ENCODE measurements at places on chromosomes 5 and 9.

DNA sequence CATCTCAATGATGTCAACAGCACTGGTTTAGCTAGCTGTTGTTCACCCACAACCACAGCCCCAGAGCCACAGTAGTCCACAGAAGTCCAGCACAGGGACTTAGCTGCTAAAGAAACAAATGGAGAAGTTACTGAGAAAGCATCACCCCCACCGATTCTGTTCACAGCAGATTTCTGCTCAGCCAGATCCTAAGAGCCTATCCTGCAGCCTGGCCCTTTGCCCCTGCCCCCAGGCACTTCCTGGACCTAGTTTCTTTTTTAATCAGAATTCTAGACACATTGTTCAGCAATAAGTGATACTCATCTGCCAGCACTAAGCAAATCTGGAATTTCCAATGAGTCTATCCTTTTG, 7.4 kb downstream of the B4GALT1 start:
- no peak for DNase-seq

DNA sequence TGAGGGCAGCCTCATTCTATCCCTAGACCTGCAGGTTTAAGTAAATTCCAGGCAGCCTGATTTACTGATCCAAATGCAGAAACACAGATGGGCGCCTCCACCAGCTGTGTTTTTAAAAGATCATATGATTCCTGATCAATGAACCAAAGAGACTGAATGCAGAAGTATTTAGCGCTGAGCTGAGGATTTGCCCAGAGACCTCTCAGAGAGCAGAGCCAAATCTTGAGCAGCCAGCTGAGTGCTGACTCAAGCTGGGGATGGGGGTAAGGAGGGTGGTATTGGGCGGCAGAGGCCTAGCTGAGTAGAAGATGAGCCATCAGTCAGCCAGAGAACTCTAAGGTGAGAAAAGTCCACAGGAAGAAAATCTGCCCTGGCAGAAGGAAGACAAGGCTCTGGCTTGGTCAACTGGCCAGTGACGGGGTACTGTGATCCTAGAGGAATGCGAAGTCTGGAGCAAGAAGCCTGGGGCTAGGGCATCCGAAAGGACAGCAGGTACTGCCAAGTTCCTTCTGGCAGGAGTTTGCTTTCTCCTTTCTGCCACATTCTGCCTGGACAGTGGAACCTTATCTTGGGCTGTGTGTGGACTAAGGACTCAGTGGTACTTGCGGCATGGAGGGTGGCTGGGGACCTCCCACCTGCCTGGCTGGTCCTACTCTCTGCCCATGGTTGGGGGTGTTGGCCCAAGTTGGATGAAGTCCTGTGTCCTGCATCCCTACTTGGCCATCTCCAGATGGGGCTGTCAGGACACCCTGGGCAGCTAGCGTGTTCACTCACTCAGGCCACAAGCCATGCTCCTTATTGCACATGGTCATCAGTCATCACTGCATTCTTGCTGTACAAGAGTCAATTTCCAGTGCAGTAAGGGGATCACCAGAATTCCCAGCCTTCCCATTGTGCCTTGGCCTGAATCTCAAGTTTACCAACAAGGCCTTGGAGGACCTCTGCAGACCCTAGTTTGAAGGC, 34.5 kb upstream of the CDKN2AIPNL start:
- no peak for DNase-seq

DNA sequence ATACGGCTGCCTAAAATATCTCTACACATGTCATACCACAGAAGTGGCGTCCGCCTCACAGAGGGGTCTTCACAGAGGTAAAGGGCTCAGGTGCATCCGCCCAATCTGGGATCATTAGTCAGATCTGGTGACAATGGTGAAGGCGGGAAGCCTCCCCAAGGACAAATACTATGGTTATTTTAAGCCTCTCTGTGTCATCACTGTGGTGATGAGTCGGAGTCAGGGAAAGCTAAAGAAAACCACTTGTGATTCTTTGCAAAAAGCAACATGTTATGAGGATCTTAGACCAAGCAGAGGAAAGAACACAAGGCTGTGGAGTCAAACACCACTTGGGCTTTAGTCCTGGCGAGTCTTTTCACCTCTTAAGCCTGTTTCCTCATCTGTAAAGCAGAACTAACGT, 190.4 kb downstream of the DRD1 start:
- DNase-seq = no peak

DNA sequence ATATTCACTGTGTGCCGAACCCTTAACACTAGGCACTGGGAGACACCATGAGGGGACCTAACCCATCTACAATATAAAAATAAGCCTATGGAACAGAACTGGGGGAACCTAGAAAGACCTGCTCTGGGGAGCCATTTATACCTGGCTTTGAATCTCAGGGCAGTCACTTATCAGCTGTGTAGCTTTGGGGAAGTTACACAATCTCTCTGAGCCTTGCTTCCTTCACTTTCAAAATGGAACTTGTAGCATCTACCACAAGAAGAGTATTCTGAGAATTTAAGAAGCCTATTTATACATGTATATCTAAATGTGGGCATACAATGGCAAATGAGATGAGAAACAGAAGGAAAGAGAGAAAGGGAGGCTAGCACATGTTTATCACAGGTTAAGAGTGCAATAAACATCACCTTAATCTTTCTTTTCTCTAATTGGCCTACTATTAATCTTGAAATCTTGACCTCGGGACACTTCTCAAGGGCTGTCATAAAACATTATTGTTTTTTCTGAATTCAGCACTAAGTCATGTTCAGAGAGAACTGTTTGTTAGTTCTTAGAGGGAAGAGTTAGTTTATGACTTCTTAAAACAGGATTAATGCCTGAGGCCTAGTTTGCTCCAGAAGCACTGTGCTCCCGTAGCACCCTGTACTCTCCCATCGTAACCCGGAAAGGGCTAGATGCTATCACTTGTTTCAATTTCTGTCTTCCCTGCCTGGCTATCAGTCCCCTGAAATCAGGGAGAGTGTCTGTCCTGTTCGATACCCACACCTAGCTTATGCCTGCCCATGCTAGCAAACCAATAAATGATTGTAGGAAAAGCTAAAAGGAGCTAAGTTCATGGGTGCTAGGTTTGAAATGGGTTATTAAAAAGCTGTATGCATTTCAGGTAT, 606.4 kb upstream of the CLINT1 start:
- no peak for DNase-seq

DNA sequence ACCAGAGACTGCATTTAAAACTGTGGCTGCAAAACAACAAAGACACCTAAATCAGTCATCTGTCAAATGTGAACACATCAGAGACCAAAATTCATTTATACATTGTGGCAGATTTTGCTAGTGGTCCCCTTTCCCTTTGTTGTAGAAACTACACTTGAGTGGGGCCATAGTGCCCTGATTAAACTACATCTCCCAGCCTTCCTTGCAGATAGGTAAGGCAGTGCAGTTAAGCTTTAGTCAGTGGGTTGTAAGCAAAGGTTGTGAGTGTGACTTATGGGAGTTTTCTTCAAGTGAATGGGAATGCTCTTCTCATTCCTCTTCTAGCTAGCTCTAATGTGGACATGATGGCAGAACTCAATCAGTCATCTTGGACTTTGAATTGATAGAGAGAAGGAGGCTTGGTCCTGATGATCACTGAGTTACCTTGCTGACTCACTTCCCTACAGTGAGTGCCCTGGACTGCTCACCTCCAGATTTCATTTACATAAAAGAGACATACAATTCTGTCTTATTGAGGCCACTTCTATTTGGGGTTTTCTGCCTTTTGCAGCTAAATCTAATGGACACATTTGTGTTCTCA, 35.2 kb upstream of the SPARC start:
- no peak for DNase-seq

- no peak for DNase-seq
Measured at GRCh38 chr5:128927644-128928043, 37.6 kb upstream of the SLC27A6 start.

GRCh38 chr5:147393874-147394672, 115.8 kb downstream of the DPYSL3 start:
- no peak for DNase-seq

DNA sequence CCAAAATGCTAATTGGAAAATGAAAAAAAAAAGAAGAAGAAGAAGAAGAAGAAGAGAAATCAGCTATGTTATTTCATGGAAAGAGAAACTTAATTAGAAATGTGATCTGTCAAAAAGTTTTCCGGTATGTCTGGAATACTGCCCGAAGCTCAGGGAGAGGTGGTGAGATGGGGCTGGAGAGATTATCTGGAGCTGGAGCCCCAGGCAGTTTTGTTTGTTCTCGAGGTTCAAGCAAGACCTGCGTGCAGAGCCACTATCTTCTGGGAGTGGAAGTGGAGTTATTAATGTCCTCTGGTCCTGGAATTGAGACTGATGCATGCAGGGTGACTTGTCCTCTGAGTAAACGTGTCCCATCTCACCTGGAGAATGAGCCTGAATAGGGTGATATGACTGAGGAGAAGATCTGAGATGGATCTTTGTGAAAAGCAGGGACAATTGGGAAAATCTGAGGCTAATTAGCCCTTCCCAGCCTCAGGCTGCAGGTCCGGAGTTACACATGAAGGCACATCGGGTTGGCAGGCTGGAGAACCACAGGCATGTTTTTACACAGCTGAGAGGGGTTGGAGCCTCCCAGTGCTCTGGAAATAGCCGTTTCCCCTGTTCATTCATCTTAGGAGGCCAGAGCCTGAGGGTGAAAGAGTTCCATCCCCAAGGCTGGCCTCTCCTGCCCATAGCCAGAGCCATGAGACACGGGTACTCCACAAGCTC, 70.5 kb downstream of the OLFM1 start:
- no peak for DNase-seq

DNA sequence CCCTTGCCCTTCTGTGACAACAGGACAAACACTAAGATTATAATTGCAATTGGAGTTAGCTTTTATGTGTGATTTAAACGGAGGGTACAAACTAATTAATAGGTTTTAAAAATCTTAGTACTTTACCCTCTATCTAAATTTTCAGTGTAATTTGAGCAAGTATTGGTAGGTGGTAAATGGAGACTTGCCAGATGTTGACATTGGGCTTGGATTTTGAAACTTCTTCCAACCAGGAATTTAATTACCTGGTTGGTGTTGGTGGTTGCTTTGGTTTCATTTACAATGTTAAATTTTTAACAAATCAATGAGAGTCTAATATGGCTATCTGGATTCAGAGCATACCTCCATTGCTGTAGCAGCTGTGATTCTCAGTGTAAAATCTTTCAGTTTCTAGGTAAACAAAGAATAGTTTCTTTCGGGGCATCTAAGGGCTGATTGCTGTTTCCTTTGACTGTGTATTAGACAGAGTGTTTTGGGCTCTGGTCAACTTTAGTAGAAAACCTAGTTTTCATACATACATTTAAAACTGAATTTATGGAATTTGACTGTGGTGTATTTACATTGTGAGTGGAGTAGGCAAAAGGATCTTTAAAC, 1.9 kb downstream of the DAPK1 start:
- DNase-seq = no peak

GRCh38 chr5:92809855-92810465, 771.1 kb downstream of the NR2F1-AS1 start:
- DNase-seq = no peak

GRCh38 chr5:83433891-83434290, 37.7 kb upstream of the VCAN start:
- no peak for DNase-seq

- no peak for DNase-seq
Measured at GRCh38 chr5:111820072-111820471, 63.1 kb upstream of the NREP start.

- no peak for DNase-seq
Measured at GRCh38 chr9:101478906-101479305, 43.3 kb upstream of the ALDOB start.

- no peak for DNase-seq
Measured at GRCh38 chr9:86361176-86361575, 7.0 kb upstream of the TUT7 start.

DNA sequence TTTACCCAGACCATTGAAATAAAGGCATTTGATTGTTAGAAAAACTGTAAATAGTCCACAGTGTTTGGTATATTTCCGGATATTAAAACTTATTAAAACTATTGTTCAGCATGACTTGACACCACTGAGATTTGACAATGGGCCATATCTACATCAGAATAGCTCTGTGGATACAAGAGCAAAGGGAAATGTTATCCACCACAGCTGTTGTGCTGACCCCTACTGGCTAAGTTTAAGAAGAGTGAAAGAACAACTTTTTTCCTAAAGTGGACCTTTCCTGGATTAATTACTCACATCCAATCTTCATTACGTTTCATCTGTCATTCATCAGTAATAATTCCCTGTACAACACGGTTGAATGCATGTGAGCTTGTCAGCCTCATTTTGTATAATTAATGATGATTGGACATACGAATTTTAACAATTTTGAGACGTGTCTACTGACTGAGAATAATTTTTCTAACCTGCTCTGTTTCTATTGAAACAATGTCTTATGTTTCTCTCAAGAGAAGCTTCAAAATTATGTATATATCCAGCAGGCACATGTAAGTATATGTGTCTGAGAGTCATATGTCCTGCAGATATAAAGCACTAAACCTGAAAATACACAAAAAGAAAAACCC, 1952.6 kb downstream of the MAT2B start:
- no peak for DNase-seq

GRCh38 chr5:167953151-167953798, 338.2 kb upstream of the WWC1 start:
- DNase-seq = no peak

DNA sequence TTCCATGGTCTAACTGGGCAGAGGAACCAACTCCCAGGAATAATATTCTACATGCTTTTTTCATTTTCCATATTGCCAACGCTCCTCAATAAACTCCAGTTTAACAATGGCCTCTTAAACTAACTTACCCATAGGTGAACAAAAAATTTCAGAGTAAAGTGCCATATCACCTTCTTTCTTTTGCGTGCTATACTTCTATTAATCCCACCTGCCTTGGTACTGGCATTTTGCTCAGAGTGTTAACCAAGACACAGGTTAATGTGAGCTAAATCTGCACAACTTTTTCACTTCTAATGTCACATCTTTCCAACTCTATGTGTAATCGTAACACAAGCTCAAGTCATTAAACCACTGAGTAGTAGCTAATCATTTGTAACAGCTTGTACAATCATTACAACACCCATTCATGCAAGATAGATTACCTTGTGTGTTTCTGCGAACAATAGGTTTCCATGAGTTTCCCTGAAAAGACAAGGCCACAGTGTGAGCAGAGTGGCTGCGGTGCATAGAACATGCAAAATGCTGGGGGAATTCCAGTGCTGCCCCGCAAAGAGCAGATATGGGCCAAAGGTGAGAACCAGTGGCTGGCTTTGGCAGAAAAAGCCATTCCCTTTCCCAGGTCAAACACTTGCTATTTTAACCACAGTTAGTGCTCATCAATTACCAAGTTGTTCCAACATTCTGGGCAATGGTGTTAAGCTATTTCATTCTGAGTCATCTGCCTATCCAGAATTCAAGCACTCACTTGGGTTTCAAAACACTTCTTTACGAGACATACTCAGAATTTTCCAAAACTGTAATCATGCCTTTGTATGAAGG, 42.8 kb downstream of the TIMD4 start:
- no peak for DNase-seq

DNA sequence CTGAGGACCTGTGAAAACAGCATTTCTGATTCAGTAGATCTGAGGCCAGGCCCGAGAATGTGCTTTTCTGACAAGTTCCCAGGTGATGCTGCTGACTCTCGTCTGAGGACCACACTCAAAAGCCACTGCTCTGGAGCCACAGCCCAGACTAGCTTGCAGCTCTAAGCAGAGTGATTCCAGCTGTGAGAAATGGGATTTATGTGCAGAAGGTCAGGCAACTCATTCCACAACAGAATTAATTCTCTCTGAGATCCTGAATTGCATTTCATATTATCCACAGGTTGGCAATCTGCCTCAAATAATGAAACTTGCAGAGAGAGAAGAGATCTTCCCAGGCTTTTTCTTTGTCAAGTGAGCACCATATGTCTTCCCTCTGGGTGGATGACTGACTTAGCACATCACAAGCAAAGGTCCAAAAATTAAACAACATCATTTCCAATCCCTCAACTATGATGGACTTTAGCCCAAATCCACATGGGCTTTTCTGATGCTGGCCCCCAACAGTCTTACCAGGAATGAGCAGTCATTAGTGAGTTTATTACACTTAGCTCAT, 140.2 kb downstream of the ALDH1A1 start:
- no peak for DNase-seq
